ENCODE measurements at places on chromosomes 12 and 14.
A peak's percentile ranks its signal among the peaks of the same experiment; 100 is the strongest.

- DNase-seq, result no peak
These were observed 81.2 kb downstream of the PRKD1 start for GRCh38 chr14:29846339-29847055.

- DNase-seq, result no peak
These were observed 8.9 kb downstream of the TGFB3 start for GRCh38 chr14:75972801-75973421.

DNA sequence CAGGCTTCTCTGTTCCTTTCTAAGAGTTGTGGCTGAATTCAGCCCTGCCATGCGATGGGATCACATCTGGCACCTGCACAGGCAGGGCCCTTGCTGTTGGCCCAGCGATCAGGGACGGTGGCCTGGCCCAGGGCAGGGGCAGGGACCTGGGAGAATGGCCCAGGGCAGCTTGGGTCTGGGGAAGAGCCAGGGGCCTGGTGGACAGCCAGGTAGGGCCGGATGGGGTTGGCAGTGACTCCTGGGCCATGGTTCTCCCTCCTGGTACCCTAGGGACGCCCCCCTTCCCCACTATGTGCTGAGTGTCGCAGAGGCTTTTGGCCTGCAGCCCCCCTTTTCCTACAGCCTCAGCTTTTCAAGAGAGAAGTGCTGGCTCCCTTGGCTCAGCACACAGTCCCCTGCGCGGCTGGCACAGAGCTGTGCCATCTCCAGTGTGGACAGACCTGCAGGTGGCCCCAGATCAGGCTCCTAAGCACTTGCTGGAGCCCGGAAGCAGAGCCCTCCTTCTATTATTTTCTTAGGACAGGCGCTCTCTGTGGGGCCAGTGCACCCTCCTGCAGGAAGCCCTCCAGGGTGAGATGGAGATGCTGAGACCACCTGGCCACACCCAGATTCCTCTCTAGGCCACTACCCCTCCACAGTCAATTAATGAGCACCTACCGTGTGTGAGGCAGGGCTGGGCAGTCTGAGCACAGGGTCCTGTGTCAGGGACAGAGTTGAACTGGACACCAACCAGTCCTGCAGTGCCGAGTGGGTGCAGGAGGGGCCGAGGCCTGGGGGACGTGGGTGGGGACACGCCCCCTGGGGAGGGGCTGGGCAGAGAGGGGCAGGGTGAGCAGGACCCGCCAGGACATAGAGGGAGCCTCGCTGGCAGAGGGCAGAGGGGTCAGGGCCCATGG lies 267.6 kb downstream of the ADGRD1 start:
- no peak for DNase-seq

DNA sequence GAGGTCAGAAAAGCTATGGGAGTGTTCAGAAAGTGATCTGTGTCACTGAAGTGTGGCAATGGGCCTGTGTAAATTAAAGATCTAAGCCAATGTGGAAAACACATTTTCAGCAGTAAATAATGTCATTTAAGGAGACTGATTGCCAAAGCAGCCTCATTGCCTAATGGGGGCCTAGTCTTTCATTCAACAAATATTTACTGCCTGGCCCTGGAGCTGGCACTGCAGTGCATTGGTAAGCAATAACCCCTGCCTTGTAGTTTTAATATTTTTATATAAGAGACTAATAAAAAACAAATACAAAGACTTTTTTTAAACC lies 326.6 kb downstream of the BTG1 start:
- no peak for DNase-seq

- no peak for DNase-seq
These were observed 83.9 kb upstream of the OSBPL8 start for GRCh38 chr12:76643438-76643837.

DNA sequence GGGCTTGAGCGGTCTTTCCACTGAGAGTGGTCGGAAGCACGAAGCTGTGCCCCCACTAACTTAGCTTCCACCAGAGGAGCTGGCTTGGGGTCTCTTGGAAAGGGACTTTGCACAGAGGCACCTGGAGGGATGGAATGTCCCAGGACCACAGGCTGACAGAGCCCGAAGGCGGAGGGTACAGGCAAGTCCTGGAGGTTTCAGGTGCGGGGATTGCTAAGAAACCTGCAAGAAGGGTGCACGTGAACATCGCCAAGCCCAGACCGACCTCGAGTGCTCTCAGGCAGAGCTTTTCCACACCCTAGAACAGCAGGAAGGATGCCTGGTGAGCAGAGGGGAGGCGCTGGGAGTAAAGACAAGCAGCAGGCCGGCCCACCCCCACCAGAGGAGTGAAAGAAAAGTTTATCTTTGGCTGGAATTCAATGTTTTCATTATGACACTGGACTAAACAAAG lies 61.6 kb downstream of the SERPINA3 start:
- no peak for DNase-seq

DNA sequence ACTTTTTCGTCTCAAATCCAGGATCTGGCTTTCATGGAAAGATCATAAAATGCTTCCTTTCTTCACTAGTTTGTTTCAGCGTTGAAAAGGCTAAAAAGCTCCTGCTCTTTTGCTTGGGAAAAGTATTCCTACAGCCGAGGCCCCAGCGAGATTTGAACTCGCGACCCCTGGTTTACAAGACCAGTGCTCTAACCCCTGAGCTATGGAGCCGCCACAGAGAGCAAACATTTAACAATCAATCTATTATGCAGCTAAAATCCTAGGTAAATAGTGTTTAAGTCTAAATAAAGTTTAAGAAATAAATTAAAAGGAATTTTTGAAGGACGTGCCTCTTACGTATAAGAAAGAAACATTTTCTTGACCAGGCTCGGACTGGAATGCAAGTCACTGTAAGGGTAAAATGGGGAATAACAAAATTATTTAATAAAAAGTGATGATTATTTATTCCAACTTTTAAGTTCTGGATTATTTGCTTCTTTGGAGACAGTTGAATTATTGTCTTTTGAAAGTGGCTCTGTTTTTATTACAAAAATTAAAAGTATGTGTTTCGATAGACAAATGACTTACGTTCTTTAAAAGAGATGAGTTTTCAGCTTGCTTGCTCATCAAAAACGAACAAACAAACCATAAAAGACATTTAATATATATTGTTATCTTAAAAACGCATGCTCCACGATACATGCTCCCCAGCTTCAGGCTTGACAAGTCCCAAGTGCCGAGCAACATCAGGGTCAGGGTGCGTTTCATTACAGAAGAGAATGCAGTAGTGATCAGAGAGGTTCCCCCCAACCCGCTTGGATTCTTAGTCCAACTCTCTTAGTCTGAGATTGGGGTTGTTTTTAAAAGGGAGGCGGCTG lies 10.2 kb downstream of the OR6S1 start:
- DNase-seq, result peak; percentile 10

DNA sequence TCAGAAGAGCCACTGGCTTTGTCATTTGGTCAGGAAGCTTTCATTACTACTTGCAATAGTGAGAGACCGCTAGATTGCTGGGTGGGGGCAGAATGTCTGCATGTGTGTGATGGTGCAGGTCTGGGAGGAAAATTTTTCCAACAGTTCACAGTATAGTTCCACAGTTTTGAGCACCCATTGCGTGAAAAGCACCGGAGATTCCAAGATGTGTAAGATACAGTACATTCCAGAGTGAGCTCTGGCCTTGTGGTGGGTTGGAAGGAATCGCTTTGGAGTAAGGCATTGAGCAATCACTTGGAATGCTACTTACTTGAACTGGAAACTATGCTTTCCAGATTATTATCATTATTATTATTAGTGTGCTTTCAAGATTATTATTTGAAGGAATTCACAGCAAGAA lies 47.6 kb upstream of the FRMD6 start:
- no peak for DNase-seq

DNA sequence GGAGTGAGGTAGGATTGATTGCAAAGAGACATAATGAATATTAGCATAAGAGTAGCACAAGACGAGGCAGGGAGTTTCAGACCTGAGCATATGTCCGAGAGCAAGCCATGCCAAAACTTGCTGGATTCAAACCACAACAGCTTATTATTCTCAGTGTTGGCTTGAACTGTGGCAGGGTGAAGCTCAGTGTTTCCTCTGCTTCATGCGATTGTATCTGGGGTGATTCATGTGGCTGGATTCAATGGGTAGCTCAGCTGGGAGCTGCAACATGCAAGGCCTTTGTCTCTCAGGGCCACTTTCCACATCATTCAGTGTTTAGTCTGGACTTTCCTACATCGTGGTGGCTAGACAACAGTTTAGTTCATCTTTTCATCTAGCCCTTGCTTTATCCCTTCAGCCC lies 22.1 kb upstream of the E2F7 start:
- DNase-seq, result no peak

GRCh38 chr12:19644571-19644970 lies 205.3 kb downstream of the AEBP2 start:
- DNase-seq, result no peak

GRCh38 chr12:24814379-24815113 lies 134.4 kb downstream of the BCAT1 start:
- DNase-seq, result no peak

DNA sequence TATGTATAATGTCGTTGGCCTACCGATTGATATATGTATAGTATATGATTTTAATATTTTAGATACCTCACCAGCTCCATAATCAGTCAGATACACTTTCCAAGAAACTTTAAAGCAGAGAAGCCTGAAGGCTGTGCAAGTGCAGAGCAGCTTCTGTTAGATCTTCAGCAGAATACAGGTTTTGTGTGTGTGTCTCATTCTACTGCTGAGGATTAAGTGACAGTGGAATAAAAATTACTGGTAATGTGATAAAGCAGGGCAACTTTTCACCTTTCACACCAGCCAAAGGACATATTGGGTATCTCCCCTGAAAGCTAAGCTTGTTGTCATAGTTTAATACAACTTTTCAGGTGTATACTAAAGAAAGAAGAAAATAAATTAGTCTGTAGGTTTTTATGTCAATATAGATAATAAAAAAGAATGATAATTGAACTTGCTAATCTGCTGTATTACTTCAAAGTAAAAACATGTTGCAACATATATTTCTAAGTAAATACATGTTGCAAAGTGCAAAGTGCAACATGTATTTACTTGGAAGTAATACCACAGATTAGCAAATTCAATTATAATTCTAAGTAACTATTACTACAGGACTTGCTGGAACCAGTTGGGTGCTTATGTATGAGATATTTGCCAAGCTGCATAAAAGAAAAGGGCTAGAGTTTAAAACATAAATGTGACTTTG lies 128.3 kb downstream of the SLC16A7 start:
- DNase-seq, result no peak

- DNase-seq, result no peak
These were observed 157.3 kb upstream of the NOS1 start for GRCh38 chr12:117518594-117519270.

GRCh38 chr12:127760357-127760756 lies 506.6 kb upstream of the TMEM132C start:
- no peak for DNase-seq

DNA sequence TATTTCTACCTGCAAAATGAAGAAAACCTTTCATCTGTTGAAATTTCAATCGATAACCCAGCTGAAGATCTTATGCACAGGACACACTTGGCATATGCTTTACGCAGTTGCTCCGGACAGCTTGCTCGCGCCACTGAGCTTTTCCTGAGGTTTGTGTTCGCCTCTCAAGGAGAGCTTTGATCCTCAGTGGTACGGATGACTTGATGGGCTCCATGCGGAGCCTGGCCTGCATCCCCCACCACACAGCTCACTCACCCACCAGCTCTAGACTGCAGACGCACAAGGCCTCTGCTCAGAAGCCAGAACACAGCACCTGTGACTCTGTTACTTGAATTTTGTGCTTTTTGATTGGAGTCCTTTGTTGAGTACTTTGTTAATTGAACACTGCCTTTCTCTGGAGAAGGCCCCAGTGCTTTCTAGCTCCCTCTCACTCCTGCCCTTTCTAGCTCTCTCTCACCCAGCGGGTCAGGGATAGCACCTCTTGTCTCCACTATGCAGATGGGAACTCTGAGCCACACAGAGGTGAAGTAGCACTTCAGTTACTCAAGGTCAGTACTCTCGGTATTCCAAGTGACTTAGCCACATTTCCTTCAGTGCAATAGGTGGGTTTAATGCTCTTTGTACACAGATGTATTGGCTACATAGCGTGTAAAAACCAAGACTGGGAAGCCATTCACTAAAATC lies 52.1 kb downstream of the TBC1D30 start:
- no peak for DNase-seq

GRCh38 chr12:6869049-6870021 lies 2.0 kb downstream of the TPI1 start:
- peak; percentile 57 for DNase-seq

DNA sequence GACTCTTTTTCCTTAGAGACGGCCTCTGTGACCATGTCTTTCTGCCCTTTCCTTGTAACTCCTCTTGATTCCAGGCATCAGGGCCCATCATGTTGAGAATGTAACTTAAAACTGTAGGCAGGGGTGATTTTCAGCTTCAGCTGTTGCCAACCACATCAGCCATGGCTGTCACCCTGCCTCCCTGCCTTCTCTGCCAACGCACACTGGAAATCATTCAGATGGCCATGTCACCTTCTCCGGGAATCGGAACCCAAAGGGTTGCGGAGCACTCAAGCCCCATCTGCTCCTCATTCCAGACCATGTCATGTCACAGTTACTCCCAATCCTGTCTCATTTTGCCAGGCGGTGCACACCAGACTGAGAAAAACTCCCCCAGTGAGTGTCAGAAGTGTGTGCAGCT lies 72.1 kb downstream of the EMP1 start:
- no peak for DNase-seq

DNA sequence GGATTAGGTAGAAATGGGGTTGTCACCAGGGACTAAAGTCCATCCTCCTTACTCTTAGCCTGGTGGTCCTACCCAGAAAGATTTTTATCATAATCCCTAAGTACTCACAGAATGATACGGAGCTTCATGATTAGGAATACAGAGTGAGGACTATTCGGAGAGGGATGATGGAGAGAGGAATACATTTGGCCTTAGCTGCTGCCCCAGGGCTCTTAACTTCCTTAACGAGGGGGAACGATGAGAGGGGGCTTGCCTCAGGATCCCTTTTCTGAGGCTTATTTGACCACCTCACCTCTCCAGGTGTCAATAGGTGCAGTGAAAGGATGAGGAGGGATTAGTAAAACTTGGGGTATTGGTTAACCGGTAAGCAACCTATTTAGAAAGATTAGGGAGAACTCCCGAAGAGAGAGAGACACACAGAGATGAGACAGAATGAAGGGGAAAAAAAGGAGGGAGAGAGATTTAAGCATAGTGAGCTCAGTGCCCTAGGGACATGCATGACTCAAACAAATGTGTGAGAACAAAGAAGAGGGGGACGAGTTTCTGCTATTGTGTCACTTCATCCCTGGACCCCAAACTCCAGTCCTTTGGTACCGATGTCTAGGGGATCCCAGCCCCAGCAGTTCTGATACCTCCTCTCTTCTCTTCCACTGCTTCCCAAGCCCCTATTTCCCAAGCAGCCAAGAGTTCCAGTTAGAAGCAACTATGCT lies 1.1 kb downstream of the NFE2 start:
- DNase-seq, result no peak

GRCh38 chr12:30010071-30011052 lies 226.6 kb upstream of the TMTC1 start:
- no peak for DNase-seq

GRCh38 chr12:124727264-124727800 lies 136.3 kb downstream of the SCARB1 start:
- DNase-seq, result no peak

Measured in COR-L47 (cell line).